ENCODE measurements at places on chromosomes 7 and 10. TPM values are rescaled to one million over a fixed set of nuclear protein-coding genes. Genes with fewer than 3 reads are reported as not detected.

The NUTM2A gene
- 0.48 TPM for total RNA-seq

The STAG3 gene
- 0.95 TPM for total RNA-seq

The OR2A5 gene
- not detected for total RNA-seq

The AGAP5 gene
- 4.3 TPM for total RNA-seq

The PHKG1 gene
- total RNA-seq, result 0.63 TPM

The TSPAN33 gene
- 6.8 TPM for total RNA-seq

The LBX1 gene
- total RNA-seq, result not detected

The CYP26C1 gene
- not detected for total RNA-seq

The PTEN gene
- 289 TPM for total RNA-seq

The MMD2 gene
- total RNA-seq, result not detected

The VWA2 gene
- 0.48 TPM for total RNA-seq

The ELN gene
- total RNA-seq, result 61.2 TPM

The ADGRA1 gene
- 0.32 TPM for total RNA-seq

The PLPP4 gene
- 1.9 TPM for total RNA-seq

The ZKSCAN1 gene
- 21.5 TPM for total RNA-seq

The BTBD16 gene
- total RNA-seq, result not detected

The DEPP1 gene
- total RNA-seq, result 181 TPM

The VWC2 gene
- 0.16 TPM for total RNA-seq

The CHAT gene
- total RNA-seq, result not detected

The PSMA2 gene
- total RNA-seq, result 55.3 TPM

The CYP3A7 gene
- total RNA-seq, result 0.56 TPM

The SKIDA1 gene
- 1.4 TPM for total RNA-seq

The CRPPA gene
- total RNA-seq, result 1.4 TPM

The GBX1 gene
- not detected for total RNA-seq

The CDHR1 gene
- total RNA-seq, result not detected

The FAM13C gene
- 43.0 TPM for total RNA-seq

The IL15RA gene
- total RNA-seq, result 18.7 TPM

The CTTNBP2 gene
- 13.3 TPM for total RNA-seq

The MYOF gene
- total RNA-seq, result 74.3 TPM

The KCNIP2 gene
- 70.1 TPM for total RNA-seq

The HOXA10 gene
- total RNA-seq, result 1.9 TPM

The ADCYAP1R1 gene
- 60.4 TPM for total RNA-seq

The GTF2I gene
- total RNA-seq, result 178 TPM

The FOXI2 gene
- not detected for total RNA-seq

The TMEM139 gene
- total RNA-seq, result 1.6 TPM

The ATG9B gene
- total RNA-seq, result not detected

The NPY gene
- total RNA-seq, result not detected

The TMEM196 gene
- total RNA-seq, result not detected

The CPA1 gene
- total RNA-seq, result 4.5 TPM

The MORN4 gene
- 5.3 TPM for total RNA-seq

The MALSU1 gene
- 42.4 TPM for total RNA-seq

All from omental fat pad (tissue), 4 donors.